ENCODE measurements at places on chromosomes 11 and 22.

DNA sequence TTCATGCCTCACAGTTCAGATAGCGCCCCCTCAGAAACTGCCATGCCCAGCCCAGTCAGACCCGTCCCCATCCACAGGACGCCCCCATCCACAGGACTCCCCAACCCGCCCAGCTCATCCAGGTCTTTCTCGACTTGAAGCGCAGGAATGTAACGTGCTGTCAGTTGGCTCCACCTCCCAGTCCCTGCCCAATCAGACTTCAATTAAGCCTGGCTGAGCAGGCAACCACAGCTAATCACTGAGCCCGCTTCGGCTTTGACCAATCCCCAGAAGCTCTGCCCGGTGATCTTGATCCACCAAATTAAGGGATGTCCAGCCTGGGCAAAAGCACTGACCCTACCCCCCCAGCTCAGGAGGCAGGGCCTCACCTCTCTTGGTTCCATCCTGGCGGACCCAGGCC lies 10.5 kb upstream of the MFNG start:
- peak; percentile 59 for DNase-seq

- DNase-seq: no peak
Observed at GRCh38 chr11:131037873-131038272, 121.6 kb upstream of the SNX19 start.

GRCh38 chr11:3866206-3866605 lies 10.7 kb downstream of the STIM1 start:
- peak; percentile 27 for DNase-seq

- peak; percentile 21 for DNase-seq
Observed at GRCh38 chr11:93849751-93850593, 446 bp downstream of the VSTM5 start.

DNA sequence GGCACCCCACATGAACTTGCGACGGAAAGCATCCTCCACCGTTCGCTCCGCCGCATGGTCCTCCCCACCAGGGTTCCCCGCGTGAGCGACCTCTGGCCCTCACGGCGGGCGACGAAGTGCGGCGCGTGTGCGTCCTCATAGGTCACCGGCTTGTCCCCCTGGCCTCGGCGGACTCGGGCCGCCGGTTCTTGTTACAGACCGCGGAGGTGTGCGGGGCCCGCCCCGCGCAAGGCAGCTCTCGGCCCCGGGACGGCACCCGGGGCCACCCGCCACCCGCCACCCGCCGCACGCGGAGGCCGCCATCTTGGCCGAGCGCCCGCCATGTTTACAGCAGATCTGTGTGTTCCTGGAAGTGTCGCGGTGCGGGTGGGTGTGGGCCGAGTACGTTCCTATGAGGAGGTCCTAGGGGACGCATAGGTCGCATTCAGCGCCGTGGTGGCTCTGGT lies 3.5 kb upstream of the IFITM2 start:
- no peak for DNase-seq

DNA sequence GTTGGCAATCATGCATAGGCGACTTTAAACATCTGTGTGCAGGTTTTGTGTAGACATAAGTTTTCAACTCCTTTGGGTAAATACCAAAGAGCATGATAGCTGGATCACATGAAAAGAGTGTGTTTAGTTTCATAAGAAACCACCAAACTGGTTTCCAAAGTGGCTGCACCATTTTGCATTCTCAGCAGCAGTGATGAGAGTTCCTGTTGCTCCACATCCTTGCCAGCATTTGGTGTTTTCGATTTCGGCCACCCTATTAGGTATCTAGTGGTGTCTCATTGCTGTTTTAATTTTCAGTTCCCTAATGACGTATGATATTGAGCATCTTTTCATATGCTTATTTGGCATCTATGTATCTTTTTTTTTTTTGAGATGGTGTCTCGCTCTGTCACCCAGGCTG lies 62.8 kb upstream of the CCND1 start:
- DNase-seq: no peak

- no peak for DNase-seq
Observed at GRCh38 chr11:26762089-26762488, 40.2 kb upstream of the SLC5A12 start.

DNA sequence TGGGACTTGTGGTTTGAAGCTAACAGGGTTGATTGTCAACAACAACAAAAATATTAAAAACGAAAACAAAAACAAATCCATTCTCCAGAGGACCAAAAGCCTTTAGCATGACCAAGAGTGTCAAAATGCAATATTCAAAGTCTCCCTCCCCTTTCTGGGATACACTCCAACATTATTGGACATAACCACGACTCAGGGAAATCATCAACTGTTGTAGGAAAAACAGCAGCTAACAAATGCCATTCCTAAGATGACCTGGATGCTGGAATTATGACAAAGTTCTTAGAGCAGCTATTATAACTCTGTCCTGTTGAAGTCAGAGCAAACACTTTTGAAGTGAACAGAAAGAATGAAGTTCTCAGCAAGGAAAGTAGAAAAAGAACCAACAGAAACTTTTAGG lies 143.0 kb downstream of the TMEM135 start:
- peak; percentile 85 for DNase-seq

DNA sequence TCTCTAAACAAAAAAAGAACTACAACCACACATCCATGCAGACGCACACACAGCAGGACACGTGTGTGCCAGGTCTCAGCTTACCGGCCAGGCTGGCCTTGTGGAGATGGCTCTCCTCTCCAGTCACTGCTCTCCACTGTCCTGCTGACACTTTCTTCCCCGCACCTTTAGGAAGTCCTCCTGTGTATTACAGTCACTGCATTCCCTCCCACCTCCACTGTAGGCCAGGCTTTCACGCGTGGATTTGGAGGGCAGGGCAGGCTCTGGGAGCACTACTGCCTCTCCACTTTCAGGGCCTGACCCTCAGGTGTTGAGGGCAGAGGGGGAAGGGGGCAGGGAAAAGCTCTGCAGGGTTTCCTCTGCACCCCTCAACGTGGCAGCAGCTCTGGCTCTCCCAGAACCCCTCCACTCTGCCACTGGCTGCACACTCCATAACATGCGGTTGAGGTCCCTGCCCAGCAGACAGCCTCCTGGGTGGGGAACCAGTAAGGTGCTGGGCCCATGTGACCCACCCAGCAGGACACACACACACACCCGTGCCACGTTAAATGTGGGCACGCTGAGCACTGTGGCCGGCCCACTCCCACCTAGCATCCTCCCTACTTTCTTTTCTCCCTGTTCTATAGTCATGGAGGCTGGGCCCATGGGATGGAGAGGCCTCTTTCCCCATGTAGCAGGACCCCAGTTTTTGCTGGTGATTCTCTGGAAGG lies 107.0 kb upstream of the PITPNB start:
- DNase-seq: no peak

- DNase-seq: no peak
Observed at GRCh38 chr22:36409911-36410756, 22.4 kb upstream of the MYH9 start.

- peak; percentile 98 for DNase-seq
Observed at GRCh38 chr11:95375886-95376285, 144.9 kb upstream of the SESN3 start.

DNA sequence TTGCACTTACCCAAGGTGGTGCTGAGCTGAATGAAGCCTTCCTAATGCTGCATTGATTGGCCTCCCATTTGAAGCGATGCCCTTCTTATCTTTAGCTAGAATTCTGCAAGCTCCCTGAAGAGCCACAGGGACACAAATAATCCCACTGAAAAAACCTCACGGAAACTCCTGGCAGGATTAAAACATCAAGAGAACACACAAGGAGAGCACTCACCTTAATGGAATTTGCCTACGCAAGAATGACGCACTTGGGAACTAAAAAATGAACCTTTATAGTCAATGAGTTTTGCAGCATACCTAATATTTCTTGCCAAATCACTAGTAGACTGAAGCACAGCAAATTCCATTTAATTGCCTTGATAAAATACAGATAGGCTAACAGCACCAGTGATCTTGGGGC lies 232.8 kb upstream of the UBASH3B start:
- DNase-seq: peak; percentile 25

- DNase-seq: no peak
Observed at GRCh38 chr11:133946051-133946450, 10.7 kb downstream of the IGSF9B start.

DNA sequence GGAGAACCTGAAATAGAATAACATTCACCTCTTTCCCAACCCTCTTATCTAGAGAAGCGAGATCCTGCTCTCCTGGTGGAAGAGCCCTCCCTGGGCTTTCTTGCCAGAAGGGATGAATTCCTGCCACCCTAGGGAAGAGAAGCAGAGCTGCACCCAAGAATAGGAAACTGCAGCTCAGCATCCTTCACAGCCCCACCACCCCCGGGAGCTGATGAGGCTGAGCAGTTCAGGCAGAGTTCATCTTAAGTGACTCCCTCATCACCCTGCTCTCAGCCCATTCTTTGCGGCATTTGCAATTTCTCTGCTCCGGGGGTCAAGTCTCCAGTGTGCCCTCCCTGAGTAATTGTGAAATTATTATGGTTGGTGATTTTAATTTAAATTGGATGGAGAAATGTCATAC lies 514.9 kb downstream of the BUD13 start:
- no peak for DNase-seq
